NCI-H2171 treated with DMSO at 0.1 percent for 48 hours (cell line): ENCODE measurements at places on chromosomes 2 and 18.

DNA sequence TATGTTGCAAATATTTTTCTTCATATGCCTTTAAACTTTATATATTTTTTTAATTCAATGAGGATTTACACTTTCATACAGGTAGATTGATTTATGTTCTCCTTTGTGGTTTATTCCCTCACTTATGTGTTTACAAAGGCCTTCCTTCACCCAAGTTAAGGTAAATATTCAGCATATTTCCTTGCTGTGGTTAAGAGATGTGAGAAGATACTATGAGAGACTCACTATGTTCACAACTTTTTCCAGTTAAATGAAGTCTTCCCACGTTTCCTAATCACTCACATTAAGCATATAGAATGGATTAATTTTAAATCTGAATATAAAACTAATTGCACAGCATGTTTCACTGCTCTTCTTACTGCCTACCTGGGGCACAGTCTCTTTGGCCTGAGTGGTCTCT is 597 bp downstream of the PECR start:
- no peak for DNase-seq

GRCh38 chr2:203018181-203018580 is 3.5 kb downstream of the NBEAL1 start:
- DNase-seq: no peak

GRCh38 chr2:126945118-126945517 is 46.4 kb downstream of the TEX51 start:
- DNase-seq: no peak

GRCh38 chr2:144137705-144138428 is 382.1 kb downstream of the ZEB2 start:
- no peak for DNase-seq

DNA sequence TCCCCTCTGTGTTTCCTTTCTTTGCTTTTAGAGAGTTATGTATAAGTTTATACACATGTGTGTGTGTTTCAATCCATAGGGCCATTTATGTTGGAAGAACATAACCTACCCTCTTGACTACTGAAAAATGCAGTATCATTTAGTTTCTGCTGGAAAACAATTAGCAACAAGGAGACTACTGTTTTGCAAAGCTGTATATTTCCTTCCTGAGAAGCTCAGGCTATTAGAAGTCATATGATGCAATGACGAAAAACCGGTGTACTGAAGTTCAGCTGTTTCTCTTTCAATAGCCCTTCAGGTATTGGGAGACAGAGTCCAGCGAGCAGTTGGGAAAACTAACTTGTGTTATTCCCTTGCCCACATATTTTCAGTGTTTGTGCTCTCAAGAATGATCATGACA is 447.7 kb upstream of the GYPC start:
- DNase-seq: no peak

GRCh38 chr2:127429291-127429690 is 11.1 kb downstream of the PROC start:
- DNase-seq: no peak

GRCh38 chr2:180291060-180291459 is 284.0 kb upstream of the CWC22 start:
- peak; percentile 54 for DNase-seq

GRCh38 chr2:43029186-43029585 is 197.2 kb downstream of the ZFP36L2 start:
- no peak for DNase-seq

GRCh38 chr2:65913813-65914212 is 481.4 kb upstream of the SPRED2 start:
- no peak for DNase-seq

DNA sequence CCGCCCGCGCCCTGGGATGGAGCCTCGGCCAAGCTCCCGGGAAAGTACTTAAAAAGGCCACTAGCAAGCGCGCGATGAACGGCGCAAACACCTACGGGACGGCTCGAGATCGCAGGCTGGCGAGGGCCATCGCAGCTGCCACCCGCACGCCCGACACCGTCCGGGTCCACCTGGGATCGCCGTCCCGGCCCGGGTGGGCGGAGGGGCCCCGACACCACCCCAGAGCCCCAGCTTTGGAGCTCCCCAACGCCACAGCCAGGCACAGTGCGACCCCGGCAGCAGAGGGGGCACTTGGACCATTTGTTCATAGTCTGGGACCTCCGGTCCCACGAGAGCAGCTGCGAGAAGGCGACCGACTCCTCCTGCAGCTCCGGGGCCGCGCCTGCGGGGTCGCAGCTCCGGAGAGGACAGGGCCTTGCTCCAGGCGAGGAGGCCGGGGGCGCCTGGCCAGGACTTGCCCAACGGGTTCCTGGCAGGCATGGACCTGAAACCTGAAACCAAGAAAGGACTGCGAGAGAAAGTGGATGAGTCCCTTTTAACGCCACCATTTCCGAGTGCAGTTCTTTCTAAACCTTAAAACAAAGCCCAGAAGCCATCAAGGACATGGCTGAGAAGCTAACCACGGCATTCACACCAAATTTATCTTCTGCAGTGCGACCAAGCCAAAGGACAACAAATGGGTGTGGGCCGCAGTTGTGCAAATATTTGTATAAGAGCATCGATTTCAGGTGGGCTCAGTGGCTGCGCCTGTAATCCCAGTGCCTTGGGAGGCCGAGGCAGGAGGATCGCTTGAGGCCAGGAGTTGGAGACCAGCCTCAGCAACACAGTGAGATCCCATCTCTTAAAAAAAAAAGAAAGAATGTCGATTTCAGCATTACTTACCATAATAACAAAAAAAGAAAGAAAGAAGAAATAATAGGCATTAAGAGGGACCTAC is 54.0 kb upstream of the IMP4 start:
- DNase-seq: no peak

DNA sequence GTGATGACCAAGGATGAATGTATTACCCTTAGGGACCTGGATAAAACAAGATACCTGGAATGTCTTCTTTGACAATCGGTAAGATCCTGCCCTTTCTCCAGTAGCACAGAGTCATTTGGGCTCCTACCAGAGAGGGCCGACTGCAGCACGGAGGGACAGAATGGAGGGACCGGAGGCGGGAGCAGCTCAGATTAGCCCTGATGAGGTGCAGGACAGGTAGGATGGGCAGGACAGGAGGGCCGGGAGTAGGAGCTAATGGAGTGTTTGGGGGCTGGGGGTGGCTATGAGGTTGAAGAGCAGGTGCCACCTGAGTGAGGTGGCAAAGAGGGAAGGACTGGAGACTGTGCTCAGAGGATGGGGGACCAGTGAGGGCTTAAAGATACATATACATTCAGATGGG is 9.9 kb upstream of the PRELID3A start:
- no peak for DNase-seq

DNA sequence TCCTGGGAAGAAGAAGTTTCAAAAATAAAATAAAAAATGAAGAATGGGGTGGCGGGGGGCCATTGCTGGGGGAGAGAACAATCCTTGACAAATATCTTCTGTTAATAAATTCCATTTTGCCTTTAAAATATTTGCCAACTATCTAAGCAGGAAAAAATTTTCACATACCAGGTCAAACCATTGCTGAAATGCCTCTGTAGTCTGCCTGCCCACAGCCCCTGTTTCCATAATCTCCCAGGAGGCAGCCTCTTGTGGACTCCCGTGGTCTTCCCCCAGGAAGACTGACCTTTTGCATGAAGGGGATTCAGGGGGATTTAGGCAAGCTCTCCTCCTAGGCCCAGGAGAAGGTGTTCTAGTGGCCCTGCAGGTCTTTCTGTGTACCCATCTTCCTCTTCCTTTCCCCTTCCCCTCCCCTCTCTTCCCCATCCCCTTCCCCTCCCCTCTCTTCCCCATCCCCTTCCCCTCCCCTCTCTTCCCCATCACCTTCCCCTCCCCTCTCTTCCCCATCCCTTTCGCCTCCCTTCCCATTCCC is 61.0 kb downstream of the RPL37A start:
- no peak for DNase-seq

GRCh38 chr2:150812066-150812465 is 324.6 kb upstream of the RND3 start:
- DNase-seq: no peak

DNA sequence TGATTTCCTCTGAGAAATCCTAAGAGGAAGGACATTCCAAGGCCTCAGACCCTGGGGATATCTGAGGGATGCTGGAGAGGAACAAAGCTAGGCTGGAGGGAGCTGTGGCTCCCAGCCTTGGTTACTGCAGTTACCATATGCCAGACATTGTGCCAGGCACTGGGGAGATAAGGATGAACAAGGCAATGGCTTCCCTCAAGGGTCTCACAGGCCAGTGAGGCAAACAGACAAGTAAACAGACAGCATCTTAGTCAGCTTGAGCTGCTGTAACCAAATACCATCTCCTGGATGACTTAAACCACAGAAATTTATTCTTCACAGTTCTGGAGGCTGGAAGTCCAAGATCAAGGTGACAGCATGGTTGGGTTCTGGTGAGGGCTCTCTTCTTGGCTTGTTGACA is 91.8 kb downstream of the SKA1 start:
- DNase-seq: no peak

DNA sequence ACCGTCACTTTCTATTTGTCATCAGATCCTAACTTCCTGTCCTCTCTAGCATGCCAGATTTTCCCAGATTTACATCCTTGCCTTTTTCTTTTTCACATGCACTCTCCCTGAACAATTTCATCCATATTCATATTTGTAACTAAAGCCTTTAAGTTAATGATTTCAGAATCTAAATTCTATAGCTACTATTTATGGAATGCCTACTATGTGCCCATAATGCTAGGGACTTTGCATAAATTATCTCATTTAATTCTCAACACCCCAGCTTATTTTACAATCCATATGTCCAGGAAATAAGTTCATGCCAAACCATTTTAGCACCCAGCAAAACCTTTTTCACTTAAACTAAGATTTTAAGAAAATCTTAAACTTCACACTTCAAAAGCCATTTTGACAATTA is 531.9 kb downstream of the NUP35 start:
- DNase-seq: no peak

GRCh38 chr2:234102112-234102511 is 51.6 kb downstream of the SPP2 start:
- no peak for DNase-seq

DNA sequence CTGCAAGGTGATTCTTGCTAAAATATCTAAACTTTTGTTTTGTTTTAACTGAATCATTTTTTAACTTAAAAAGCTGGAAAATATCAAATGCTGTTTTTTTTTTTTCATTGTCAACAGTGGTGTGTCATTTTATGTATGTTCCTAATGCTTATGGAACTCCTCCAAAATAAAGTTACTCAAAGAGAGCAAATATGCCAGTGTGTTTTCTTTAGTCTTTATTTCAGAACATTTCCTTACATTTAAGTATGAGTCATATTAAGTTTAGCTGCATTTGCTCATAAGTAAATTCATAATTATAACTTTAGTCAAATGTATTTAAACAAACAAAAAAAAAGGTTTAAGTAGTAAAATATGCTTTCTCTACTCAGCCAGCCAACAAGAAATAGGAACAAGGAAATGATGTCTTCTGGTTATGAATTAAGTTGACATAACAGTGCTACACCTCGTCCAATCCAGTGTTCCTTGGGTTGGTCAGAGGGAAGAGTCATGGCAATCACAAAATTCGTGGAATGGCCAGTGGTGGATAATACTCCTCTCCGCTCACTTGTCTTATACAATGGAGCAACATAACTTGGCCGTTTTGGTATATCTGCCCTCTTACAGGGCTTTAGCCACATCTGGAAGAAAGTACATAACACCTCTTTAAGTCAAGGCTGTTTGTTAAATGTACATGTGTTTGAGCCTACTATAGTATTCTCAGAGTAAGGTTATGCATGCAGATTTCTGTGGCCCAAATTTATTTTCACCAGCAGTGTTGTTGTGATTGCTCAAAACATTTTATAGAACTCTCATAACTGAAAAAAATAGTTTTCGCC is 80.7 kb downstream of the SLC39A10 start:
- no peak for DNase-seq

DNA sequence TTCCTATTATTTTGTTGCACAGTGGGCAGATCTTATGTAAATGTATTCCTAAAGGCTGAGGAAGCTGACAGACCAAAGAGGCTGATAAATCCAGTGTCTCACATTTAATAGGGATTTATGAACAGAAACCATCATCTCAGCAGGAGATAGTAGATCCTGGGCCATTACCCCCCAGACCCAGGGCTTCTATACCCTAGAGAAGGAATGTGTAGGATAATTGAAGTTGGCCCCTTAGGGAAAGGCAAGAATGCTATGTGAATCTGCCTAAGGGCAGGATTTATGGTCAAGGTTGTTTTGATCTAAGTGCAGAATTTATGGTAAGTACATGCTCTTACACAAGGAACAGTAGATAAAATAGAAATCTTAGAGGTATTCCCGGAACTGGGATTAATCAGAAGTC is 29.0 kb downstream of the RPL37A start:
- no peak for DNase-seq

DNA sequence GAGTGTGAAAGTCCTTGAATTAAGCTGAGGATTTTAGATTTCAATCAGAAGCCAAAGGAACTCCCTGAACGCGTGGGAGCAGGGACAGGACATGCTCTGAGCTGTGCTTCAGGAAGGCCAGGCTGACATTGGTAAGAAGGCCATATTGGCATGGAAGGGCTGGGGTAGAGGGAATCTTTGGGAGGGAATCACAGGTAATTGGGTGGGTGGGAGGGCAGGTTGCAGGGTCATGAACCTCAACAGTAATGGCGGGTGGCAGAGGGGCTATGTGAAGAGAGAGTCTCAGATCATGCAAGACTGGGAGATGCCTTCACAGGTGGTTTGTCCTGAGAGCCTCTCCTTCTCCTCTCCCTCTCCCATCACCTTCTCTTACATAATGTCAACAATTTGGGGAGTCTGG is 18.6 kb upstream of the CELF4 start:
- no peak for DNase-seq

- DNase-seq: no peak
Measured at GRCh38 chr2:2981000-2981399, 396.6 kb downstream of the EIPR1 start.

GRCh38 chr18:36419900-36420531 is 122.5 kb downstream of the FHOD3 start:
- DNase-seq: peak; percentile 32

- no peak for DNase-seq
Measured at GRCh38 chr2:182506606-182507005, 79.8 kb upstream of the PDE1A start.

DNA sequence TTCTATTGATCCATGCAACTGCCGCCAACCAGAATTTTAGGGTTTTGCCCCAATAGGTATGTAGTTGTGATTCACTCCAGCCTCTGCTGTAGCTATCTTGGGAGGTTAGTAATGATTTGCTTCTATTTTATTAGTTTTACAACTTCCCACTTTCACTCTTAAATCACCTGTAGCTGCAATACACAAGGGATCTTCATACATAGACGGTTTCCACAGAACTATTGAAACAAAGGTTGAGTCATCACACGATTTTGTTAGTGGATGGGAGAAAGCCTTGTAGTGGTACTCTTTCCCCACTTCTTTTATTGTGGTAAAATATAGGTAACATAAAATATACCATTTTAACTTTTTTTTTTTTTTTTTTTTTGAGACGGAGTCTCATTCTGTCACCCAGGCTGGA is 104.2 kb upstream of the SPRED2 start:
- no peak for DNase-seq

GRCh38 chr2:2747797-2748301 is 416.8 kb upstream of the MYT1L start:
- peak; percentile 49 for DNase-seq

GRCh38 chr2:23628926-23629771 is 244.2 kb downstream of the KLHL29 start:
- no peak for DNase-seq
